Stimulated activated CD4-positive, alpha-beta T cell treated with anti-CD3 and anti-CD28 coated beads, Interleukin-2, amount 100 ng/mL, for 24 hours (primary cell): ENCODE measurements at places on chromosomes 2 and 18.
A peak's percentile ranks its signal among the peaks of the same experiment; 100 is the strongest.

DNA sequence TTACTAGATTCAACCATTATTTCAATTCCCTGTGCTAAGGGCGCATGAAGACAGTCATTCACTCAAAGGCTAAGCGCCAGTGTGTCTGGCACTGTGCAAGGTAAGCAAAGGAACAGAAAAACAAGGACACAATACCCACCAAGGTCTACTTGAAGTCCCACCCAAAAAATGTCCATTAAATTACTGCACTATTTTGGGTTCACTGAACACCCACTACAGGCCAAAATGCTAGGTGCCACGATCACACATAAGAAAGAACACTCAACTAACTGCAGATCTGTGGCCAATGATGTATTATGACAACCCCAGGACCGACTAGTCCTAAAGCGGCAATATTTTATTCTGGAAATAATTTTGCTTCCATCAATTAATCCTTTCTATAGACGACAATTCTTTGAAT, 1.8 kb downstream of the TMEM131 start:
- DNase-seq: no peak

DNA sequence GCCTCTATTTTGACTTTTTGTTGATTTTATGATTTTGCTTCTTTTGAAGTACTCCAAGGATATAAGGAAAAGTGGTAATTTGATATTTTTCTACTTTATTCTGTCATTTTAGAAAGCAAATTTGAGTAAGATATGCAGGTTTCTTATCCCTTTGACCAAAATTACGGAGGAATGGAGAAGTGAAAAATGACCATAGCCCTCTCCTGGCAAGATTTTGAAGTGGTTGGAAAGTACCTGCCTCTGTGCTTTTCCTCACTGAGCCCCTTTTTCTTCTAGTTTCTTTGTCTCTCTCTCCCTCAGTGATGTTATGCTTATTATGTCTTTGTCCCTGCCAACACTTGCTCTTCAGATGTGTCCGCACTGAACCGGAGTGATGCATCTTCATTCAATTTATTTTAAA, 898.1 kb downstream of the EPHA4 start:
- no peak for DNase-seq

DNA sequence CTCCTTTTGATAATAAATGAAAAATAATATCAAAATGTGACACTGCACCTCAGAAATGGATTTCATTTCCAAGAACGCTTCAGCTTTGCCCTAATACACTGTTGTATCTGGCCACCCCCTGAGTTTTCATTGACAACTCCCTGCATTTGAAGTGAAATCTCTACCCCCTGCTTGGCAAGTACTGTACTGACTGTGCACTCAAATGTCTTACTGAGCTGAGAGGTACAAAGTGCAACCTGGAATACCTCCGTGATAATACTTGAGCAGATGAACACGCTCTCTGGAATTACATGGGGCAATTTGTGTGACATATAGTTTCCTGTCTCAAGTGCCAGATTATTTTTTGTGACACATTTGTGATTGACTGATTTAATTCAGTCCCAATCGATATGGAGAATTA, 231.1 kb downstream of the LRP1B start:
- no peak for DNase-seq

DNA sequence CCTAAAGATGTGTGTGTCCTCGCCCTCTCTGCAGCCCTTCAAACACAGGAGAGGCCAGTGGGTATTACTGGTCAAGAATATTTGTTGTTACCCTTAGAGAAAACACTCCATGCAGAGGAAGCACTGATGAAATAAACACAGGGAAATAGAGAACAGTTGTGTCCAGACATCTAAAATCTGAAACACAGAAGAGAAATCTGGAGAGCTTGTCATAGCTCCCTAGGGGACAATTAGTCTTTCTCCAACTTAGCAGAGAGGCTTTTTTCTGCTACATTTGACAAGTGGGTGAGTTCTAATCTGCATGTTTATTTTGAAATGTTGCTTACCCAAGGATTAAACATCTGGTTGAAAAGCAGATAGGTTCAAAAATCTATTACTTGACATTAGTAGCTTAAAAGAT, 190.1 kb downstream of the CTNNA2 start:
- no peak for DNase-seq

- peak; percentile 60 for DNase-seq
These were observed 38.5 kb downstream of the LPIN1 start for GRCh38 chr2:11784747-11785610.

GRCh38 chr2:166417669-166418068, 41.9 kb upstream of the SCN9A start:
- no peak for DNase-seq

GRCh38 chr2:23404426-23404825, 19.4 kb downstream of the KLHL29 start:
- DNase-seq: no peak
